Astrocyte of the spinal cord (primary cell): ENCODE measurements at places on chromosomes 2 and 18.

- DNase-seq = peak; percentile 56
Measured at GRCh38 chr2:182038576-182038975, 52.9 kb downstream of the PPP1R1C start.

GRCh38 chr2:158740621-158741020 is 54.5 kb upstream of the DAPL1 start:
- DNase-seq = no peak

DNA sequence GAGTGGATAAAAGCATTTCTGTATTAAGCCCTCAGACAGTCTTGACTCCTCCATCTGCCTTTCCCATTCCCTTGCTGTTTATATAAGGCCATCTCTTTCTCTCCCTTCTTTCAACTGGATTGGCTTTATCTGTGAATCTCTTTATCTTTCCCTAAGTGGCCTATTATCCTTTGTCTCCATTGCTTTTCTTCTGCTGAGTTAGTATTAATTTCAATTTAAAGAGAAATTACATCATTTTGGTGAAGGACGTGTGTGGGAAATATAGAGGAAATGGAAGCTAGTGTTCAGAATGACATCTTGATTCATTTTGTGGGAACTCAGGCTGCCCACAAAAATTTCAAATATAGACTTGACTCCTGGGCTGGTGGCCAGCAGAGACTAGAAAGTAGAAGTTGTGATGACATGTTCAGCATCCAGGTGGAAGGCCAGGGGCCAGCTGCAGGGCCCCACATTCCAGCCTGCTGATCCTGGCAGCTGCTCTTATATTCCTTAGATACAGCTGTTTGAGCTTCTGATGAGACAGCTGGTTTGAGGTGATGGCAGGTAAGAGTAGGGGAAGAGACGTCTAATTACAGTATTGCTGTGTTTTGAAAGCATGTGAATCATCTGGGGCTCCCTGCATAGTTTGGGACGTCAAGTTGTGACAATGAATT is 52.3 kb downstream of the DIS3L2 start:
- peak; percentile 95 for DNase-seq

- DNase-seq = no peak
Measured at GRCh38 chr2:228594012-228594411, 412.5 kb upstream of the SPHKAP start.

GRCh38 chr2:16257322-16258028 is 317.1 kb downstream of the MYCN start:
- DNase-seq = no peak

- DNase-seq = no peak
Measured at GRCh38 chr2:173462892-173463840, 108.5 kb downstream of the CDCA7 start.

- DNase-seq = no peak
Measured at GRCh38 chr2:150228936-150229335, 258.5 kb downstream of the RND3 start.

DNA sequence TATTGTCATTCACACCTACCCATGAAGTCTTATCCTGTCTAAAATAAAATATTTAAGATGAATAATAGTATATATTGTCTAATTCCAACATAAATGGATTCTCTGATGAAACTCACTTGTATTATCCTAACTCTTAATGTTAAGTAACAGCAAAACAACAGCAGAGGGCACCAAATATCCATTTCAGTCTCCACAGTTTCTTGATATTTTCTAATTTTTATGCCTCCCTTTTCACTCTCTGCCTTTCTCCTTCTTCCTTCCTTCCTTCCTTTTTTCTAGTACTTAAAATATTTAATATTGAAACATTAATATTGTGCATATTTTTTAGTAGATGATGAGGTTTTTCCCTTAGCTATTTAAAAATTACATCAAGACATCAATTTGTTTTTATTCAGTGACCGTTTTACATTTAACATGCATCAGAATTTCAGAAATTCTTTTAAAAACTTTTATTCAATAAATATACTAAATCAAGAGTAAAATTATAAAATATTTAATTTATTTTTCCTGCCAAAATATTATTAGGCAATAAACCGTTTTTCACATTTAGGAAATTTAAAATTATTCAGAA is 97.6 kb downstream of the WDR7 start:
- DNase-seq = peak; percentile 51

DNA sequence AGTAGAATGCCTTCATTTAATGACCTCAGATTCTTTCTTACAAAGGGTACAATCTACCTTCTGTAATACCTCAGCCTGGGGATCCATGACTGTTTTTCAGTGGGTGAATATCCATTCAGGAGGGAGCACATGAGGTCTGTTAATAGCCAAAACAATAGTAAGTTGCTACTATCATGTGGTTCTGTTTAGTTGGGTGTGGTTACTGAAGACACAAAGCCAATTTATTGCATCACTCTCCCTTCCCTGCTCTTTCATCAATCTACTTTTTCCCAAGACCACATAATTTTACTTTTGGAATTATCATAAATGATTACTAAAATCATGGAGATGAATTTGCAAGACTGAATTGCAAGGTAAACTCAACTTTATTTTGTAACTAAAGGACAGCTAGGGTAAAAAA is 254.2 kb downstream of the GALNT13 start:
- no peak for DNase-seq

DNA sequence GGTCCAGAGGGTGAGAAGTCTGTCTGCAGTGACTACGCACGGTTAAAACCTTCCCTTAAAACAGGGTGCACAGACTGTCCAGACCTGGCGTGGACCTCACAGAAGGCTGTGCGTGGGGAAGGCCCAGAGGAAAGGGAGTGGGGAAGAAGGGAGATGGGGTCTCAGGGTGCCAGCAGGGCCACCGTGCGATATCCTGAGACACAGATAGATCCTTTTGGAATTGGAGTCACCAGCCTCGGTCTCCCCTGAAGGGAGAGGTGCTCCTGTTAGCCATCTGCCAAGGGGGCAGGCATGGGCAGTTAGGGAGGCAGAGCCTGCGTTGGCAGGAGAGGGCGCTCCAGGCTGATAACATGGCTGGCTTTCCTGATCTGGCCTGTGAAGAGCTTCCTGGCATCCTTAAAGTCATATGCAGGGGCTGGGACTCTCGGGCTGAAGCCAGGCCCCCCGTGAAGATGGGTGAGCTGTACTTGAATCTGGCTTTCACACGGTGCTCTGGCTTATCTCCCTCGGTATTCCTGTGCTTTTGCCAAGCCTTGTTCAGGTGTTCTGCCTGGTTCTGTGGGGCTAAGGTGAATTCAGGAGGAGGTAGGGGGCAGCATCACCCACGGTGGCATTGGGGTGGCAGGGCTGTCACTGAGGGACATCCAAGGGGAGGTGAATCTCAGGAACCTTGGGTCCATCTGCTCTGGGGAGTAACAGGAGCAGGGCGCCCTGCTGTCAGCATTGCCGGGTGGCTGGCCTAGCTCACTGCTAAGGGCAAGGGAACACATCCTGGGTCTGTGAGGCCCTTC is 107.2 kb upstream of the SMAD2 start:
- no peak for DNase-seq

GRCh38 chr2:98518101-98518500 is 73.4 kb downstream of the INPP4A start:
- DNase-seq = no peak

GRCh38 chr2:30666266-30666874 is 140.9 kb downstream of the CAPN13 start:
- peak; percentile 93 for DNase-seq

GRCh38 chr2:116680256-116680936 is 1134.1 kb upstream of the DDX18 start:
- no peak for DNase-seq

DNA sequence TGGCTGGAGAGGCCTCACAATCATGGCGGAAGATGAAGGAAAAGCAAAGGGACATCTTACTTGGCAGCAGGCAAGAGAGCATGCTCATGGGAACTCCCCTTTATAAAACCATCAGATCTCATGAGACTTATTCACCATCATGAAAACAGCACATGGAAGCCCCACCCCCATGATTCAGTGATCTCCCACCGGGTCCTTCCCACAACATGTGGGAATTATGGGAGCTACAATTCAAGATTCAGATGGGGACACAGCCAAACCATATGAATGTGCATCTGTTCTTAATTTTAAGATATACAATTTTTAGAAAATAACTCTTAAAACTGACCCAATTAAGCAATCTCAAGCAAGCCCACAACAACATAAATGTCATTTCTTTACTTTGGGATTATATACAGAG is 12.6 kb downstream of the C18orf63 start:
- DNase-seq = peak; percentile 35

DNA sequence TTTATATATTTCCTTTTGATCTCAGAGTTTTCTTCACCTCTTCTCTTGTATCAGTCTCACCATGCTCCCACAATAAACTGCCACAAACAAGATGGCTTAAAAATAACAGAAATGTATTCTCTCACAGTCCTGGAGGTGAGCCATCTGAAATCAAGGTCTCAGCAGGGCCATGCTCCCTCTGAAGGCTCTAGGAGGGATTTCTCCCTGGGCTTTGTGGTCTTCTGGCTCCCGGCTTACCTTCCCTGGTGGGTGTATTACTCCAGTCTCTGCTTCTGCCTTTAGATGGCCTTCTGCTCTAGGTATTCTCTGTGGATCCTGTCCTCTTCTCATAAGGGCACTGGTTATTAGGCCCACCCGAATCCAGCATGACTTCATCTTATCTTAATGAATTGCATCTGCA is 994.7 kb upstream of the POU3F3 start:
- no peak for DNase-seq

DNA sequence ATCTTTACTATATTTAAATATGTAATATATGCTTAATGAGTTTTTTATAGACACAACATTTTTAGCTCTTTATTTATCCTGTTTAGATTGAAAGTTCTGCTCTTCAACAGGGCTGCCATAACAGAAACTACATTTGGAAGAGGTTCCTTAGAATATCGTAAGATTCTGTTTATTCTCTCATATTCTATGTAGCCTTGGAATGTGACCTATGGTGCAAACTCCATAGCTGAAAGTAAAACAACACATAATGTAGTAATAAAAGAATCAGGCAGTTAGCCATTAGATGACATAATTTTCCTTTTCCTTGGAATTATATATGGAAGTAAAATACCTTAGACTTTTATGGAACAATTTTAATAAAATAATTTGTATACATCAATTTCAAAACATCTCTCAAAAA is 91.3 kb downstream of the ZNF804A start:
- peak; percentile 3 for DNase-seq

GRCh38 chr2:236972491-236973342 is 113.0 kb upstream of the COPS8 start:
- DNase-seq = peak; percentile 44

- DNase-seq = peak; percentile 78
Measured at GRCh38 chr18:38940863-38941531, 1375.4 kb upstream of the CELF4 start.

GRCh38 chr2:37215250-37215649 is 16.1 kb downstream of the CEBPZ start:
- DNase-seq = peak; percentile 12

- DNase-seq = peak; percentile 84
Measured at GRCh38 chr2:120765678-120766469, 30.2 kb downstream of the GLI2 start.

DNA sequence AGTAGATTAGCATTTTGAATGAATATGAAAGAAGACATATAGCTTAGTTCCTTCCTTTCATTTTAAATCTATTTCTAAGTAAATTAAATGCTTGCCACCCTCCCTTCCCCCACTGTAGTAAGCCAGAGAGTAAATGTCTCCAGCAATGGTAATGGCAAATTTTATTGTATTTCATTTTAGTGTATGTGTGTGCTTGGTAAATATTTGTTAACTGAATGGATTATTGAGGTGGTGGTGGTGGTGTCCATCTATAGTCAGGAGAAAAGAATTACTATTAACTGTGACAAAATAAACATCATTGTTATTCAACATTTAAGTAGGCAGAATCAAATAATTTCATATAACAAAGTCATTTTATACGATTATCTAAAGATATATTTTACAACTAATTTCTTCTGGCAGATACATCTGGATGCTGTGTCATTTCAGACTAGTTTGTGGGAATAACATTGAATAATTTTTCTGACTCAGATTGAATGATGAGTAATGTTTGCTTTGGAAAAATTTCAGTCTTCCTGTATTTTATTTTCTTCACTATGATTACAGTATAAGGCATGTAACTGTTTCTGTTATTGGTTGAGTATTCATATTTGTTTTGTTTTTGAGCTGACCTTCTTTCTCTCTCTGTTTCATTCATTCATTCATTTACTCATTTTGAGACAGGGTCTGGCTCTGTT is 18.3 kb downstream of the ASXL3 start:
- peak; percentile 80 for DNase-seq

DNA sequence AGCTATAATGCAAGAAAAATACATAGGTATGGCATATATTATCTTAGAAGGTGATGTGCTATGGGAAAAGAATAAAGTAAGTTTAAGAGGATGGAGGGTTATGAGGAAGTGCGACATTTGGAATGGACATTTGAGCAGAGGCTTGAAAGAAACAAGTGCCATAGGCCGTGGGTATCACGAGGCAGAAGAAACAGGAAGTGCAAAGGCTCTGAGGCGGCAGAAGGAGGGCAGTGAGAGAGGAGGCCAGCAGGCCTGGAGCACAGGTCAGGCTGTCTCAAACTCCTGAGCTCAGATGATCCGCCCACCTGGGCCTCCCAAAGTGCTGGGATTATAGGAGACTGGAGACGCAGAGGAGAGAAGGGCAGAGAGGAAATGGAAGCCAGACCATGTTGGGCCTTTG is 40.7 kb upstream of the EPHA4 start:
- no peak for DNase-seq

DNA sequence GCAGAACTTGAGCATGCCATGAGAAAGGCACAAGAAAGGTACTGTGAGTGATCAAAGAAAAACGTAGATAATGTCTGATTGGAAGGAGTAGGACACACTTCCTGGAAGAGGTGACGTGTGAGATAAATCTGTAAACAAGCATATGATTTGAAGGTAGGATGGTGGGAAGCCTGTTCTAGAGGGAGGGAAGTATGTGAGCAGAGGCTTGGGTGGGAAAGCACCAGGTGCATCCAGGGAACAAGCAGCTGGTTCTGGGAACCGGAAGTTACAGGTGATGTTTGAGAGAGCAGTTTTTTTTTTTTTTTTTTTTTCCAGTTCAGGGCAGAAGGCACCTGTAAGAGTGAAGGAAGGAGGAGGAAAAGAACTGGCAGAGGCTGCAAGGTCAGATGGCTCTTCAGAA is 116.6 kb upstream of the EFEMP1 start:
- no peak for DNase-seq

- no peak for DNase-seq
Measured at GRCh38 chr18:75698861-75699260, 271.4 kb upstream of the SMIM21 start.

DNA sequence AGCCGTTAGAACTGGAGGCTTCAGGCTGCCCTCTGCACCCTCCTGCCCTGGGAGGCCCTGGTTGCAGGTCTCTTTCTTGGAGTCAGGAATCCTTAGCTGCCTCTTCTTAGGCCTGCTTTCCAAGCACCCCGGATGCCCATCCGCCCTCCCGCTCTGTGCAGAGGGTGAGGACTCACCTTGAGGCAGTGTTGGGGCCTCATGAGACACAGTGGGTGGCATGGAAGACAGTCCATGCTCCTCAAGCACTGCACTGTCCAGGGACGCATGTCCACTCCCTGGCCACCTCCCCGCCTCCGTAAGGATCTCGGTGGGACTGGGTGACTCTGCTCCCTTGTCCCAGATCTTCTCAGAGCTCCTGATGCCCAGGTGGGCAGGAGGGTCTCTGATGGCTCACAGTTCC is 5.7 kb upstream of the TRAF3IP1 start:
- DNase-seq = no peak

- DNase-seq = no peak
Measured at GRCh38 chr2:134737671-134738070, 18.9 kb upstream of the TMEM163 start.
